ENCODE measurements at places on chromosomes 5 and 9.

GRCh38 chr5:32001707-32002106 is 172.4 kb downstream of the GOLPH3 start:
- no peak for DNase-seq

GRCh38 chr5:78286290-78286689 is 8.2 kb downstream of the AP3B1 start:
- DNase-seq = peak; percentile 62

- no peak for DNase-seq
These were observed 189.6 kb upstream of the SEMA6A start for GRCh38 chr5:116763987-116764866.

GRCh38 chr9:86734771-86735170 is 212.5 kb downstream of the GAS1 start:
- no peak for DNase-seq

DNA sequence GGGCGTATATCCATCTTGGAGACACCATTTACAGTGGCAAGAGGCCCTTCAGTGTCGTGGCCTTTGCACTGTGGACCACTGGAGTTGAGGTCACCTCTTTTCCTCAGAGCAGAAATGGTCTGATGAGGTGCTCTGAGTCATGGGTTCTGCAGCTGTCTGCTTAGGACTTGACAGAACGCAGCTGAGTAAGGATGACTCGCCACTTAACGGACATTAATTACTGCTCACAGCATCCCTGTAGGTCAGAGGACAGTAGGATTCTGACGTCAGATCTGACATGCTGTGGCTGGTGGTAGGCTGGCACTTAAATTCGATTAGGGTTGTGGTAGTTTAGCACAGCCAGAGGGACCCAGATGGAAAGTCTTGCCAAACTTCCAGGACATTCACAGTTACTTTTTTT is 479.4 kb downstream of the DMAC1 start:
- DNase-seq = no peak

GRCh38 chr9:87613265-87614111 is 112.4 kb upstream of the CTSL start:
- DNase-seq = no peak
